CD4-positive, alpha-beta T cell treated with Interleukin-10 for 1 hour (primary cell): ENCODE measurements at places on chromosomes 5 and 9.
A peak's percentile ranks its signal among the peaks of the same experiment; 100 is the strongest.

DNA sequence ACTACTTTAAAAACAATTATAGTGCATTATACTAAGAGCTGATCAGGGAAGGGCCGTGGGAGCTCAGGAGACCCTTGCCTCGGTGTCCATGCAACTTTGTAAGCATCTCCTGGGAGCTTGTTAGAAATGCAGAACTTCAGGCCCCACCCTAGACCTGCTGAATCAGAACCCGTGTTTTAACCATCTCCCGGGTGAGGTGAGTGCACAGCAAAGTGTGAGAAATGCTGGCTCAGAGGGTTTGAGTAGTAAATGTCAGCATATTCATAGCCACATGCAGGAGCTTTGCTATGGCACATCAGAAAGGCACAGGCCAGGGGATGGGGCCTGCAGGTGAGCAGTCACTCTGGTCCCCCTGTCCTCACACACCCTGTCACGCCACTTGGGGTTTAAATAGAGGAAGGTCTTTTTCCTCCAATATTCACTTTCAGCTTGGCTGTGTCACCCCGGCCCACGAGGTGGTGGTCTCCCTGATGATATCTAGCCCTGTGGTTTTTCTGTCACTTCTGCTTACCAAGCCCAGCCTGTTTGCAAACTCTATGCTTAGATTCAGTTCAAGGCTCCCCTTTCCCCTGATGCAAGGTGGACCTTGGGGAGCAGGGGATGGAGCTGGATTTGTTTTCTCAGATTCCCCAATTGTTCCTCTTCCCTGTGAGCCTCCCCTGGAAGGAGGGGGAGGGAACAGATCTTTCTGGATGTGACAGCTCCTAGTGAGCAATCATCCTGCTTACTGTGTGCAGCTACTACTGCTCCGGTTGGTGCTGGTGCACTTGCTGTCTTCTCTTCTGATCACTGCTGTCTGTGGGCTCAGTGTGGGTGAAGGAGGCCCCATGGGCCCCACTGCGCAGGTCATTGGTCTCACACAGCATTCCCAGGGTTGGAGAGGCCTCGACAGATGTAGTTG is 51.8 kb upstream of the TGFBR1 start:
- no peak for DNase-seq

DNA sequence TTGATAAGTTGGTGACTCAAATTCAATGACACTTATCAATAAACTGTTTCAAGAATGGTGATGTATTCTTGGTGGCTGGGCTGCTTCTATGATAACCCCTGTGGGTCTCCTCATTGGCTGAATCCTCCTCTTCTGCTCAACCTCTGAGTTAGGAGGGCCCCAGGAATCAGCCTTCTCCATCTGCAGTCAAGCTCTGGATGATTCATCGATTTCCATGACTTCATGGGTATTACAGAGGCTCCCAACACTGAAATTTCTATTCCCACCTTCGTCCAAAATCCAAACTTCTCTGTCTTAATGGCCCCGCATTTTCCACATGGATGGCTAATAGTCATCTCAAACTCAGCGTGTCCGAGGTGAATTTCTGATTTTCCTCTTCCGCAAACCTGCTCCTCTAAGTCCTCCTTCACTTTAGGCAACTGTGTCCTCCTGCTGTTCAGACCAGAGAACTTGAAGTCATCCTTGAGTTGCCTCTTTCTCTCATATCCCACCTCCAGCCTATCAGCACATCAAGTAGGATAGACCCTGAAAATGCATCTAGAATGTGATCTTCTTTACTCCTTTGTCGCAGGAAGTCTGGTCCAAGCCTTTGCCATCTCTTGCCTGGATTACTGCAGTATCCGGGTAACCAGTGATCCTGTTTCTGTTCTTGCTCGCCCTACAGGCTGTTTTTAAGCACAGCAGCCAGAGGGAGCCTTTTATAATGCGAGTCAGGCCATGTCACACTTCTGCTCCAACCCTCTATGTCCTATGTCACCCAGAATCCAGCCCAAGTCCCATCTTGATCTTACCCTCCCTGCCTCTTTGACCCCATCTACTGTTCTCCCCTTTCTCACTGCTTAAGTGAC is 41.4 kb upstream of the IL7R start:
- DNase-seq = peak; percentile 72

GRCh38 chr9:107605041-107605440 is 115.5 kb upstream of the KLF4 start:
- DNase-seq = no peak

DNA sequence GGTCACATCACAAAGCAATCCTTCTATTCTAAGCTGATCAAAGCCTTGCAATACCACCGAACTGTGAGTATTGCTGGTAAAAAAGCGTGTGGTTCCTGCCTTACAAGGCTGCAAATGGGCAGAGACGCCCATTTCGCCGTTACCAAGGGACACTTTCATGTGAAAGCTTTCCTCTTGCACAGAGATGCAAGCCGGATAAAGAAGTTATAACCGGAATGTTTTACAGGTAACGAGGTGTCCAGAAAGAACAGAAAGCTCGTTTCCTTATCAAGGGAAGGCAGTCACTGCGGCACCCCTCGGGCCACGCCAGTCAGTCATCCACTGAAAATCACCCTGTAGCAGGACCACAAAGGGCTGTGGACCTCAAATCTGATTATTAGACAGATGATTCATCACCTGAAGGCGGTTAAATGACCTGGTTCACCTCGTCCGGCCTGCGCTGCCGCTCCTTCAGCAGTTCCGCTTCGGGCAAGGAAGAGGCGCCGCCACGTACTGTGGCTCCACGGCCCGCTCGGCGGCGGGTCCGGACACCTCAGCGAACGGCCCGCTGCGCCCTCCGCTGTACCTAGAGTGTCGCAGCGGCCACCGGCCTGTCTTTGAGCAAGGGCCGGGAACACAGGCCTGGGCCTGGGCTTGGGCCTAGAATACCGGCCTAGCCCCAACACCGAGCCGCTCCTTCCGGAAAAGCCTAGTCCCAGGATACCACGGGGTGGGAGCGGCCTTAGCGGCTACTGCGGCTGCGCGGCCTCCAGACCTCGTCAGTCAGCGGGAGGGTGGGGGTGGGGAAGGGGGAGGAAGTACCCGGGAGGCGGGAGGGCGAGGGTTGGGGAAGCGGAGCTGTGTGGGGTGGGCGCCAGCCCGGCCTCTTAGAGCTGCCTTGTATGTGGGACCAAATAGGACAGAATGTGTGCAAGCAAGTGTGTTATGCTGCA is at the start of gene KLHL9:
Gene KLHL9 (minus strand): TSS at position 704 of the 932 bp plus-strand sequence. CDS start 545 bp downstream, at position 159.
- DNase-seq = peak; percentile 89

GRCh38 chr5:122374110-122374509 is 62.1 kb downstream of the SNCAIP start:
- DNase-seq = no peak

GRCh38 chr5:107567901-107568671 is 102.7 kb downstream of the EFNA5 start:
- DNase-seq = no peak

- DNase-seq = no peak
Measured at GRCh38 chr5:146221234-146221633, 17.8 kb downstream of the RBM27 start.
